ENCODE measurements at places on chromosomes 4 and X.

DNA sequence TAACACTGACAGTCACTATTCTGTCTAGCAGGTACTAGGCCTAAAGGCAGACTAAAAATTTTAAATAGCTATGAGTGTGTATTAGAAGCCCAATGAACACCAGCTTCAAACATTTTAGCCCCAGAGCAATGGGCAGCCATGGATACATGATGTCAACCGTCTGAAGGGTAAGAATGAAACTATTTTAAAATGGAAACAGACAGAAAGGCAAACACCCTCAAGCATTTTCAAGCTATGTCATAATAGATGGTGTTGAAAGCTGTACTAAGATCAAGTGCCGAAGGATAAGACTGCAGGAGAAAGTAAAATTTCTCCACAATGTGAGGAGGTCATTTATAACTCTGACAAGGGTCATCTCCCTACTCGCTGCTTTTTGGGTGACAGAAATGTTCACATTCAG lies 225.0 kb downstream of the COL25A1 start:
- no peak for DNase-seq

DNA sequence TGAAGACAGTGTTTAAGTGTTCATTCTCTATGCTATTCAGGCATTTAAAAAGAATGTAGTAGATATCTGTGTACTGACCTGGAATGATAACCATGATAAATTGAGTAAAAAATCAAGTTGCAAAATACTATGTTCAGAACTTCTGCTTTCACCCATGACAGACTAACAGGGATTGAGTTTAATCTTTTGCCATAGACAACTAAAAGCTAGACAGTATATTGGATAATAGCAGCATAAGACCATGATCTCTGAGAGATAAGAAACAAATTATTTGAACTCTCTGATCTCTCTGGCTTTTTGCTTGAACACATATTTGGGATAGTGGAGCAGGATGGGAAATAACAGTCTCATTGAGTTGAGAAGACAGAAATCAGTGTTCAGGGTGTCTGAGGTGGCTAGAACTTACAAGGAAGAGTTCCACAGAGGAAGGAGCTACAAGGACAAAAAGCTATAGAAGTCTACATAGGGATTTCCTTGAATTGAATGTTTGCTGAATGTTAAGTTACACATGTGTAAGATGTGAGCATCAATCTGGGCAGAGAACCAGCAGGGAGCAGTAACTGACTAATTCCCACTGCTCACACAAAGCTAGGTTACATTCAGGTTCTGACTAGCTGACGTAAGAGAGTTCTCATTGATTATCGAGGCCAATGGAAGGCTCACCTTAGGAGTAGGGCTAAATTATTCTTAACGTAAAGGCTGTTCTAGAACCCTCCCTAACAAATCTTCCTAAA lies 60.4 kb downstream of the SLC30A9 start:
- DNase-seq = no peak

GRCh38 chrX:51878056-51878455 lies 15.4 kb upstream of the MAGED1 start:
- no peak for DNase-seq

- DNase-seq = no peak
Observed at GRCh38 chrX:130176354-130176776, 4.6 kb downstream of the RAB33A start.

DNA sequence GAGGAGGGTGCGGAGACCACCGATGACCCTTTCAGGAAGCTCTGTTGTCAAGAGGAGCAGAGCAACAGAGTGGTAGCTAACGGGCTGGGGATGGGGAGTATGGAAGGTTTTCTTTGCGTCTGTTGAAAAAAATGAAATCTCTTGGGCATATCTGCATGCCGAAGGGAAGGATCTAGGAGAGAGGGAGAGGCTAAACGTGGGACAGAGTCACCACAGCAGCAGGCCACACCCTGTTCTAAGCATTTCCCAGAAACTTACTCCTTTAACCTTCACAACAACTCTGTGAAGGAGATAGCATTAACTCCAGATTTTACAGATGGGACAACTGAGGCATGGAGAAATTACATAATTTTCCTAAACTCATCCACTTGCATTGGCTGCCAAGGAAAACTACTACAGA lies 71.8 kb upstream of the EXOC1L start:
- DNase-seq = no peak

- no peak for DNase-seq
Observed at GRCh38 chr4:86493460-86493859, 100.7 kb upstream of the PTPN13 start.

GRCh38 chrX:115494161-115494560 lies 66.8 kb upstream of the PLS3 start:
- no peak for DNase-seq

- no peak for DNase-seq
Observed at GRCh38 chr4:15702941-15703403, at the start of gene BST1. TSS of gene BST1 (plus strand) at chr4:15703065. CDS start at chr4:15703145, 80 bp downstream.

- DNase-seq = peak; percentile 77
Observed at GRCh38 chrX:152635941-152636340, 1.8 kb upstream of the GABRQ start.

DNA sequence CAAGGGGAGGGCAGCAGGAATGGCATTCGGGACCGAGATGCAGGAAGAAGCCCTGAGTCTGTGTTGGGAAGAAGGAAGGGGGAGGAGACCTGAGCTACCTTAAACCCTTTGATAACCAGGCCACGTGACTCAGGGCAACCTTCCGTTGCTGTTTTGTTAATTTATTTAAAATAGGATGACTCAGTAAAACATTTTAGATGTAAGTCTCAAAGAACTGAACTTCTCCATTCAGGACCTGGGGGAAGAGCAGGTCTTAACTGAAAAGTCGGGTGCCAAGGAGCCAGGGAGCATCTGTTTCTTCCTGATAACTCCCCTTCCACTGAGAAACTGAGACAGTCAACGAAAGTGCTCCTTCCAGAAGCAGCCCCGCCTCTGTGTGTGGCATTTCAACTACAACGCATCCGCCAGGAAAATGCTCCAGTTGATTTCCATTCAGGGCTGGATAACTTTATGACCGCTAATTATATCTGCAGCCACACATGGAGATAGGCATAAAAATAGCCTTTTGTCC lies 88.0 kb downstream of the IRF2 start:
- peak; percentile 56 for DNase-seq

- DNase-seq = no peak
Observed at GRCh38 chr4:81360737-81361136, 111.0 kb downstream of the RASGEF1B start.

DNA sequence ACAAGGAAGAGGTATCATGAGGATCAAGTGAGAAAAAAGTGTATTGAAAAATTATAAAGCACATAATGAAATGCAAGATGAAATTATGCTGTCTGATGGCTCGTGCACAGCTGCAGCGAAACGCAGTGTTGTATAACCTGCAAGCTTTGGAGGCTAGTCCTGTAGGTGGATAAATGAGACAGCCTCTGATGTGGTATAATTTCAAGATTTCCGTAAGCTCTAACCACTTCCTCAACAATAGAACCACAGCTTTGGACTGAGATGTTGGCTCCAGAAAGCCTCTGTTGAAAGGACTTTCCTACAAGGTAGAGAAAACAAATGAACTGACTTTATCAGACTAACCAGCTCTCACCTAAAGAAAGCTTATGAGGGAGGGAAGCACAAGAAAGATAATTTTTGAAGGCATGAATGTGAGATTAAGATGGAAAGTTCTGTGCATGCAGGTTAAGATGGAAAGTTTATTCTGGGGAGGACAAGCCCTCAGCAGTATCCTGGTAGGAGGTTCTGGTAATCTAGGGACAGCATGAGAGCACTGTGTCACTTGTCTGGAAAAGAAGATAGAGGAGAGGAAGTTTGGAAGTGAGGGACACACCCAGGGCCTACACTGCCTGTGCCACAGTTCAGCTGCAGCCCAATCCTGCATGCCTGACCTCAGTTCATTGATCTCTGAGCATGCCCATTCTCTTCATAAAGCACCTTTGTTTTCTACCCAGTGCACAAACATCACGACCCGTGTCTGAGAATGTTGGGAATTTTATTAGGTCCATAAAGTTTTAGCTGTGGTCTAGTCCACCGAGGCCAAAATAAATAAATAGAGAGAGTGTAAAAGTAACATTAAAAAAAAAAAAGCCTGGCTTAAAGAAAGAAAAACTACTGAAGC lies 161.5 kb upstream of the SFRP2 start:
- DNase-seq = no peak
